T-helper 1 cell treated with Interleukin-12 subunit alpha and Interleukin-12 subunit beta and Interleukin-4 antibody, amounts not matched to agents 30 ng/mL and 1 ng/mL, for 36 hours (primary cell): ENCODE measurements at places on chromosomes 1 and 21. TPM values are rescaled to one million over a fixed set of nuclear protein-coding genes. Genes with fewer than 3 reads are reported as not detected.

The ZFP69 gene
- 2.6 and 3.2 TPM in 2 replicates for total RNA-seq

The ITGB2 gene
- 792 and 801 TPM in 2 replicates for total RNA-seq

The CFAP45 gene
- 0.68 and 0.76 TPM in 2 replicates for total RNA-seq

The ALDH4A1 gene
- total RNA-seq, result 3.2 and 3.6 TPM in 2 replicates

The C8A gene
- not detected in 2 replicates for total RNA-seq

The S100B gene
- 0.49 TPM in 1 of 2 replicates, not detected in the other for total RNA-seq

The MRAP gene
- total RNA-seq, result not detected in 2 replicates

The TTC39A gene
- not detected in 2 replicates for total RNA-seq

The CSMD2 gene
- total RNA-seq, result not detected in 2 replicates

The VSIG8 gene
- total RNA-seq, result not detected in 2 replicates

The SMIM34 gene
- not detected in 2 replicates for total RNA-seq
